Muscle of leg (tissue), 16 donors: ENCODE measurements at places on chromosomes 3 and 15. TPM values are rescaled to one million over a fixed set of nuclear protein-coding genes. Genes with fewer than 3 reads are reported as not detected.

Gene IL20RB
- total RNA-seq: 0.84 TPM

Gene CACNA2D3
- 1.4 TPM for total RNA-seq

Gene EXD1
- not detected for total RNA-seq

Gene NUP210
- 4.5 TPM for total RNA-seq

Gene FRMD5
- total RNA-seq: 0.22 TPM

Gene IGDCC3
- total RNA-seq: 1.8 TPM

Gene ARL14
- not detected for total RNA-seq

Gene ISLR
- total RNA-seq: 82.3 TPM

DNA sequence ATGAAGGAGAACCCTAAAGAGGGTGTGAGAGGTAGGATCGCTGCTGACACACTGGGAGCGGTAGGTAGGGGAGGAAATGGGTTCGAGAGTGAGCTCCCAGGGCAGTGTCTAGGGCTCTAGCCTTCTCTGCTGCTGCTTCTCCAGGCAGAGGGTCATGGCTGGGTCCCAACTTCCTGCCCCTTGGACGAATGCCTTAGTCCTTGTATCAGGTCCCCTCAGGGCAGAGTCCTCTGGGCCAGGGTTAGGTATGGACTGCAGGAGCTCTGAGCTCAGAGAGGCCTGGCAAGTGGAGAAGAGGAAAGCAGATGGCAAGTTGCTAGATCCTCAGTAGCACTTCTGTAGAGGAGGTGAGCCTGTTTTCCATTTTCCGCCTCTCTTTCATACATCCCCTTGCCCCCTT lies 2.9 kb downstream of the CORO2B start:
- DNase-seq: no peak

DNA sequence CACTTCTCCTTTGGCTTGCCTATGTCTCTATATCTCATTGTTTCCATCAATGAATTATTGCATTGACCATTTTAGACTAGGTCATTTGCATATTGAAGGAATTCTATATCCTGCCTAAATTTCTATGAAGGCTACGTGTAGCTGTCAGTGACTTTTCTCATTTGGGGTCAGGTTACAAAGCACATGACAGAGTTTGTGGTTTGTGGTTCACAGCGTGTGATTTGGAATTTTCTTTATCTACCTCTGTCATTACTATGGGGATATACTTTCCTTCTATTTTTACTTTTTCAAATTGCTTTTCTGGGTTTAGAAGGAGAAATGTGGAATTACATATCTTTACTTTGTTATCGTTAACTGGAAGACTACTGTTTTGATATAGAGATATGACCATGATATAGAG lies 317.3 kb upstream of the CFAP20DC start:
- DNase-seq: no peak

GRCh38 chr3:25664812-25665314 lies at the start of gene TOP2B:
TOP2B (minus strand) TSS chr3:25664907; CDS start chr3:25664297, 610 bp downstream.
- peak; percentile 99 for DNase-seq

DNA sequence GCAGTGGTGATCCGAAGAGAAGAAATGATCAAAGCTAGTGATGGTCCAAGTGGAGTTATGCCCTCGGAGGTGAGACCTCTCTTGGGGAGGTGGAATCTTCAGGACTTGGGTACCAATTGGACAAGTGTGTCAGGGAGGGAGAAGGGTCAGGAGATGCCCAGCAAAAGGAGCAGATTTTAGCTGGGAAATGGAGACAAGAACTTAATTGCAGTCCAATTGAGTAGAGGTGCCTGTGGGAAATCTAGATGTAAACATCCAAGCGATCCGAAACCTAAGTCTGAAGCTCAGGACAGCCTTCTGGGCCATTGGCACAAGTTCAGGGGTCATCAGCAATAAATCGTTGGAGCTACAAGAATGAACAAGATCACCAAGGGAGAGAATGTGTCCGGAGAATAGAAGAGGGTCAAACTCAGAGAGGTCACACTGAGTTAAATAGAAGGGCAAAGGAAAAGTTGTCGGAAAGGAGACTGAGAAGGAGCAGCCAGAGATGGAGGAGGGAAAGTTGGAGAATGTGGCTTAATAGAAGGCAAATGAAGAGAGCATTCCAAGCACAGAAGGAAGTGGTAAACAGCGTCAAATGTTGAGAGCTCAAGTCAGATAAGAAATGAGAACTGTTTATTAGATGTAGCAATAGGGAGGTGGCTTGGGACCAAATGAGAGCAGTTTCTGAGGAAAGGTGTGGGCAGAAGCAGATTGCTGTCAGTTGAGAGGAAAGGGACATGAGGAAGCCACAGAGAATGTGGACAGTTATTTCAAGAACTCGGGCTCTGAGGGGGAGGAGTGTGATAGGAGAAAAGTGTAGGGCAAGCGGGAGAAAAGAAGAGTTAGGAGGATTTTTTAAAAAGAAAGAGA lies 64.2 kb upstream of the FNDC3B start:
- no peak for DNase-seq

DNA sequence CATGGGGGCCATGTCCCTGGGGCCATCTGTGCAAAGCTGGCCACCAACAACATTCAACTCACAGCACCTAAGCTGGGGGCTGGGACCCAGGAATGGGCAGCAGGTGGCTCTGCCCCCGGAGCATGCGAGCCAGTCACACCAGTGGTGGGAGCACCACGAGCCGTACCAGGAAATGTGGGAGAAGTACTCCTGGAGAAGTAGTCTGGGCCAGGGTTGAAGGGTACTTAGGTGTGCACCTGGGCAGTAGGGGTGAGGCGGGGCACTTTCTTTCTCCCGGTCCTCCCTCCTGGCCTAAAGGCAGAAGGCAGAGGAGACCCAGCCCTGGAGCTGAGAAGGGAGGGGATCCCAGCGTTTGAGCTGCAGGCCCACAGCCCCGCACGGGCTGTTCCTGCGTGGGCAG lies 94.2 kb downstream of the PLXNA1 start:
- no peak for DNase-seq

DNA sequence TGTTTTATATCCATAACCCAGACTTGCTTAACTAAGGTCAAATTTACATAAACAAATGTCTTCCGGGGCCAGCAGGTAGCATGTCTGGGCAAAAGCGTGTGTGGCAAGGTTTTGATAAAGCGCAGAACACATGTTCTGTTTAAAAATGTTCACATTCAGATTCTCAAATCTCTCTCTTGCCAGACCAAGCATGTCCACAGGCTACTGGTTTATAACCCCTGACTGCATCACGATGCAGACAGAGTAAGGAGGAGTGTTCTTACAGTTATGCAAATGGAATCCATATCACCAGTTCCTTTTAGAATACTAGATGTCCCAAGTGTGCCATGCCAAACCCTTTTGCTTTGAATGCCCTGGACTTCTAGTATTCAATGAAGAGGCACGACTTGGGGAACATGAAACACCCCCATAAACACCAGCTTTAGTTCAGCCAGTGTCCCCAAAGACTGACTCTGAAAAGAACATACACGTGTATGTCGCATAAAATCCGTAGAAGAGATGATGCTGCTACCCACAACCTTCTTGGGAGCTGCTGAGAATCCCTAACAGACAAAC lies 412.0 kb downstream of the CNTN4 start:
- no peak for DNase-seq

- DNase-seq: peak; percentile 76
These were observed 359.6 kb downstream of the NTRK3 start for GRCh38 chr15:87896936-87897335.

DNA sequence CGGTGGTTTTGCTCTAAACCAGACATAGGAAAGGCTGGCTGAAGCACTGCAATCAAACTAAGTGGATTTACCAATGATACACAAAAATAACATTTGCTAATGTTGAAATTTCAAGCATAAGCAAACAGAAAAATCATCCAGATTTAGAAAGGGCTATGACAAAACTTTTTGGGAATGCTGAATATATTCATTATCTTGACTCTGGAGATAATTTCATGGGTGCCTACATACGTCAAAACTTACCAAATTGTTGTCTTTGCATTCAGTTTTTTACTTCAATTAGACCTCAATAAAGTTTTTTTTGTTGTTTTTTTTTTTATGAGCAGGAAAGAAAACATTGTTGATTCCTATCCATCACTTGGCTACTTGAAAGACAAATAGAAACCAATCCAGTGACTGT lies 140.8 kb downstream of the NR2E3 start:
- no peak for DNase-seq

DNA sequence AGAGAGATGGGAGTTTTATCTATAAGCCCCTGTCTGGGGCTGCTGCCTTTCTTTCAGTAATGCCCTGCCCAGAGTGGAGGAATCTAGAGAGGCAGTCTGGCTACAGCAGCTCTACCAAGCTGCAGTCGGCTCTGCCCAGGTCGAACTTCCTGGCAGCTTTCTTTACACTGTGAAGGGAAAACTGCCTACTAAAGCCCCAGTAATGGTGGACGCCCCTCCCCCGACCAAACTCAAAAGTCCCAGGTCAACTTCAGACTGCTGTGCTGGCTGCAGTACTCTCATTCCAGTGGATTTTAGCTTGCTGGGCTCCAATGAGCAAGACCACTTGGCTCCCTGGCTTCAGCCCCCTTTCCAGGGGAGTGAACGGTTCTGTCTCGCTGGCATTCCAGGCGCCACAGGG lies 65.9 kb upstream of the RARB start:
- no peak for DNase-seq

DNA sequence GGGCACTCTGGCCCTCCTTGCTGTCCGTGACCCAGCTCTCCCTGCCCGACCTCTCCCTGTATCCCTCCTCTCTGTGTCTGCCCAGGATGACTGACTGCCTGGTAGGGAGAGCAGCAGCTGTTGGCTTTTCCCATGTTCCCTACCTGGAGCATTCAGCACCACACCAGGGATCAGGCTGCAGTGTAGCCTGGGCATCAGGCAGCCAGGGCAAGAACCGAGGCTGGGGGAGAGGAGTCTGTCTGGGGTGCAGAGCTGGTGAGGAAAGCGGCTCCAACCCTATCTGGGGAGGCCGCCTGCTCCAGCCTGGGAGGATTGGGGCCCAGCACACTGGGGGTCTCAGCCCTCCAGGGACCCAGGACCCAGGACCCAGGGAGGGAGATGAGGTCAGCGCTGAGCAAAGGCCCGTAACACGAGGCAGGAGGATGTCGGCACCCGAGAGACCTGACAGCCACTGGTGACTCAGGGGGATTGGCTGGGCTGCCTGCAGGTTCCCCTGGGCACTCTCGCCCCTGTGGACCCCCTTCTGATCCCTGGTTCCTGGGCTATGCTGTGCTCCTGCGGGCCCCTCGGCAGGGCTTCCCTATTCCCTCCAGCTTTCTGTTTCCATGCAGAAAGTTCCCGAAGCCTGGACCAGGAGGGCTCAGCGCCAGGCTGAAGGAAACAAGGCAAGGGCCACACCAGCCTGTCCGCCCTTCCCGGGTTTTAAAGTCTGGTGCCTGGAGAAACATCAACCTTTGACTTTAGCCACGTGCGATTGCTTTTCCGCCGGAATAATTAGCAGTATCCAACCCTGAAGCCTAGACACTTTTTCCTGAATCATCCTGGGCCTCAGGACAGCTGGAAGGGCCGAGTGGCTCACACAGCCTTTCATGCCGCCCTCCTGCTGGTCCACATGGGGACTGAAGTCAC lies 128.2 kb upstream of the MEF2A start:
- DNase-seq: peak; percentile 78

GRCh38 chr15:55587321-55588069 lies 650 bp downstream of the PYGO1 start:
- peak; percentile 72 for DNase-seq

- no peak for DNase-seq
These were observed 42.5 kb upstream of the RFX7 start for GRCh38 chr15:56286213-56286612.

- DNase-seq: no peak
These were observed 24.9 kb downstream of the EMC7 start for GRCh38 chr15:34076785-34077184.

DNA sequence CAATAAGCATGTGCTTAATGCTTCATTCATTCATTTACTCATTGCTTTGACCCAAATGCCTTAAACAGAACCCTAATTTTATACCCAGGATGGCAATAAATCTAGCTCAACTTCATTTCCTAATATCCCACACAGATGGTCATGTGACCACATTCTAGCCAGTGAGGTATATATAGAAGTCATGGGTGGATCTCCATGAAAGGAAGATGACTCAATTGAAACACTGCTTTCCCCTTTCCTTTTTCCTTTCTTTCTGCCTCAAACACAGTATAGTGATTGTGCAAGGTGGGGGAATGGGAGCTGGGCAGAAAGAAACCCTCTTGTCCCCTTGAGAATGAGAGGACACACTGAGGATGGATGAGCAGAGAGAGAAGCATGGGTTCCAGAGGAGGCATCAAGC lies 183.5 kb upstream of the PRICKLE2 start:
- DNase-seq: no peak

- DNase-seq: peak; percentile 60
These were observed 43.0 kb upstream of the TLE3 start for GRCh38 chr15:70140543-70141375.

DNA sequence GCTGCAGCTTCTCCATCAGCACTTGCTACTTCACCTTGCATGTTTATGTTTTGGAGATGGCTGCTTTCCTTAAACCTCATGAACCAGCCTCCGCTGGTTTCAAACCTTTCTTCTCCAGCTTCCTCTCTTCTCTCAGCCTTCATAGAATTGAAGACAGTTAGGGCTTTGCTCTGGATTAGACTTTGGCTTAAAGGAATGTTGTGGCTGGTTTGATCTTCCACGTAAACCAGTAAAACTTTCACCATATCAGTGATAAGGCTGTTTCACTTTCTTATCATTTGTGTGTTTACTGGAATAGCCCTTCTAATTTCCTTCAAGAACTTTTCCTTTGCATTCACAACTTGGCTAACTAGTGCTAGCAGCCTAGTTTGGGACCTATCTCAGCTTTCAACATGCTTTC lies 11.7 kb upstream of the GNAT1 start:
- no peak for DNase-seq

DNA sequence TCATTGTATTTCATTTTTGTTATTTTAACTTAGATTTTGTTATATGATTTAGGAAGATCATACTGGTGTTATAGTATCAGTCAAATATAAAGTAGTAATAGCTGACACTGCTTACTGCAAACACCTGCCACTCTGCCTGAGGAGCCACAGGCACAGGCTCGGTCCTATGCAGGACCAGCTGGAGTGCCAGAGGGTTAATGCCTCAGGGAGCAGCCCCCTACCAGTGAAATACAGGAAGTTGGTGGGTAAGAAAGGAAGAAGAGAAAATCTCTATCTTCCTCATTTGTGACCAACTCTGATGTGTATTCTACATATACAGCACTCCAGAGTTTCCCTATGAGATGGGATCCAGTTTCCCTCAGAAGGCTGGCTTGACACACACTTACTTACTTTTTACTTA lies 593.3 kb downstream of the UNC13C start:
- no peak for DNase-seq

DNA sequence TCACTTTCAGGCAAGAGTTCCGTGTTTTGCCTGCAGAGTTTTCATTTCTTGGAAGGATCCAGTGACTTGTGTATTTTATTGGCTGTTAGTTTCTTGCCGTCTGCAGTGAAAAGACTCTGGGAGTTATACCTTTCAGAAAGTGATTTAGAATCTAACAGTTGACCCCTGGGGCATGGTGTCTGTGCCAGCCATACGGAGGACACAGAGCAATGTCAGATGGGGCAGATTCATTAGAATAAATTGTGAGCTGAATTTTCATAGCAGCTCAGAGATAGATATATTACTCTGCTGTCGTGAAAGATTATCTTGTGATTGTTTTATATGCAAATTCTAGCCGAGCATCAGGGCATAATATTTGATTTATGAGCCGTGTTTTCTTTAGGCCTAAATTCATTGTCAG lies 131.6 kb downstream of the SV2B start:
- no peak for DNase-seq
